Posterior vena cava (tissue), 2 donors: ENCODE measurements at places on chromosomes 13 and 19. TPM values are rescaled to one million over a fixed set of nuclear protein-coding genes. Genes with fewer than 3 reads are reported as not detected.

DNA sequence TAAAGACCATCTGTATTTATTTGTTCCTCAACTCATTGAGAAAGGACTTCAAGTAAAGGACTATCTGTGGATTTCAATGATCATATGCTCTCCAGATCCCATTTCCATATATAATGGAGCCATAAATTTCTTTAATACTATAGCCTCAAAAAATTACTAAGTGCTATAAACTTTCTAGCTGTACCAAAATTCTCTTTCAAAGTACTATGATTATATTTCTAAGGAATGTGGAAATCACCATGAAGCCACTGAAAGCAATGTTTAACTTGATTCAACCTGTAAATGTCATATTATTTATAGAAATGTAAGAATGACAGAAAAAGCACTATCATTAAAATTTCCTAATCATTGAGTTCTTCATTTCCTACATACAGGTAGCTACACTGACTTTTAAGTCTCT, 20.7 kb downstream of the TBC1D4 start:
- DNase-seq, result no peak

DNA sequence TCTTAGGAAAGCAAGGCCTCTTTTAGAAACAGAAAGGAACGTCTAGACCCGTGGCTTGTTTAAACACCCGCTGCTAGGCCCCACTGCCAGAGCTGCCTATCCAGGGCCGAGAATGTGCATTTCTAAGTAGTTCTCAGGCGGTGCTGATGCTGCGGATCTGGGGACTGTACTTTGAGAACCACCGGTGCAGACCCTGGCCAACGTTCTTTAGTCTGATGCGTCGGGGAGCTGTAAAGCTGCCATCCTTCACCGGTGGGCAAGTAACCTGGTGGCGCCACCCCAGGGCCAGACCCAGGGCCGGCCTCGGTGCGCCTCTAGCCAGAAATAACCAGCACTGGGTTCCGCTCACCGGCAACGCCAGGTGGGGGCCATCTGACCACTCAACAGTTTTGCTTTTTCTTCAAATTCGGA, 47.1 kb downstream of the TGDS start:
- DNase-seq, result peak; percentile 84

DNA sequence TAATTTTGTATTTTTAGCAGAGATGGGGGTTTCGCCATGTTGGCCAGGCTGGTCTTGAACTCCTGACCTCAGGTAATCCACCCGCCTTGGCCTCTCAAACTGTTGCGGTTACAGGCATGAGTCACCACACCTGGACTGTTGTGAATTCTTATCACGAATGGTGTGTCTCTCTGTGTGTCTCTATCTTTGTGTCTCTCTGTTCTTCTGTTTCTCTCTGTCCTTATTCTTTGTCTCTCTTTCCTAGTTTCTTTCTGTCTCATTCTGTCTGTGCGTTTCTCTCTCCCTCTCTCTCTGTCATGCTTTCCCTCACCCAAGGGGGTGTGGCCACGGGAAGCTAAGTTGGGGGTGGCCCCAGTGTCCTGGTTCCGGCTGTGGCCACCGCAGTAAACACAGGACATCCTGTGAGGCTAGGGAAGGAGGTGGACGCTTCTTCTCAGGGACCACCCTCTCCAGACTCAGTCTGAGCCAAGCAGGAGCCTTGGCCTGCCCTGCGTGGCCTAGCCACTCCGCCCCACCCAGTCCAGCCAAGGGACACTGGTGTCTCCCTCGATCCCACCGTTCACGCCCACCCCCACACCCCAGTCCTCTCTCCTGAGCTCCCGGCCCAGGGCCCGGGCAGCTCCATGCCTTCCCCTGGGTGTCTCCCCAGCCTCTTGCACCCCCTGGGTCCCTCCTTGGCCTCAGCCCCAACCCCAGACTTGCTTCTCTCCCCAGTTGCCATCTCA, 3.9 kb upstream of the PRX start:
- no peak for DNase-seq

GRCh38 chr19:30004403-30004802, 62.4 kb downstream of the URI1 start:
- DNase-seq, result no peak

PSPN gene
- total RNA-seq, result 0.71 TPM

DNA sequence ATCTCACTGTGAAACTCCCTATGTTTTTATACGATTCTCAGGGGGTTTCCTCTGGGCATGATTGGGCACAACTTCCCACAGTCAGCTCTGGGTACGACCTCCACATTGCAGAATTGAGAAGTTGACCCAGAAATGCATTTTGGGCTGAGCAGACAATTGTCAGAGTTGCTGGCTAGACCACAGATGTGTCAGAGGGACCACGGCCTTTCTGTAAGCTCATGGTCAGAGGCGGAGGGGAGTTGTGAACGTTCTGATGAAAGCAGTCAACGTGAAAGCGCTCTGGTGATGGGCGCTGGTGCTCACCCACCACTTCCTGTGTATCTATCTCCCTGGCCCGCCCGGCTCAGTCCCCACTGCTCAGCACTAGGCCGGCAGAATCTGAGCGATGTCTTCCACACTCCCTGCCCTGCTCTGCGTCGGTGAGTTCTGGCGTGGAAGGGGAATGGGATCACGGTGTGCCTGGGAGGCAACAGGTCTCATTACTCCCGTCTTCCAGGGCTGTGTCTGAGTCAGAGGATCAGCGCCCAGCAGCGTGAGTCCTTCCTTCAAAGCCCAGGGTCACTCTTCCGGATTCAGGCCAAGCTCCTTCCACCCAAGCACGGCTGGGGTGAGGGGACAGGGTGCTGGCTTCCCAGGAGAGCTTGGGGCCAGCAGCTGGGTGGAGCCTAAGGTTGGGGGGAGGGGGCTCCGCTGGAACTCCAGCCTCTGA, at the start of gene NCR1:
NCR1 (plus strand) TSS at position 346 of the 709 bp plus-strand sequence; CDS start at position 386, 40 bp downstream.
- peak; percentile 74 for DNase-seq

DNA sequence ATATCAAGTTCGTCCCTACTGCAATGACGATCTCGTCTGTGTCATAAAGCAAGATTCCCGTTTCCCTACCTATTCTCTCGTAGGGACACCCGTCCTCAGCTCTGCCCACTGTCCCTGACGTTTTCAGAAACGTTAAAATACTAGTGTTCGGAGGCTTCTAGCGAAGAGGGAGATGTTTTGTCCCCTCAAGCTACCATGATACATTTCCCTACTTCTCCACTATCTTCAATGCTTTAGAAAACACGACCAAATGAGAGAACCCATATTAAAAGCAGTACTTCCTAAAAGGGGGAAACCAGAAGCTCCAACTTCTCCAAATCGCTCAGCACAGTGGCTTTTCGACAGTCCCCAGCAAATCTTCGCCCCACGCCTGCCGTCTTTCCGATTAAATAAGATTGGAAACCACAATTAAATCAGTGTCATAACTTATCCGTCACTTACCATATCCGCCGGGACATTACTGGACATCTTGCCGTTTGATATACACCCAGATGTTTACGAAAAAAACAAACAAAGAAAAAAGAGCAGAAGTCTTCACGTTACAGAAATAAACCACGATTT, 1.3 kb downstream of the UBL3 start:
- DNase-seq, result no peak

CALR3 gene
- not detected for total RNA-seq

NPAS1 gene
- 0.38 TPM for total RNA-seq

DNA sequence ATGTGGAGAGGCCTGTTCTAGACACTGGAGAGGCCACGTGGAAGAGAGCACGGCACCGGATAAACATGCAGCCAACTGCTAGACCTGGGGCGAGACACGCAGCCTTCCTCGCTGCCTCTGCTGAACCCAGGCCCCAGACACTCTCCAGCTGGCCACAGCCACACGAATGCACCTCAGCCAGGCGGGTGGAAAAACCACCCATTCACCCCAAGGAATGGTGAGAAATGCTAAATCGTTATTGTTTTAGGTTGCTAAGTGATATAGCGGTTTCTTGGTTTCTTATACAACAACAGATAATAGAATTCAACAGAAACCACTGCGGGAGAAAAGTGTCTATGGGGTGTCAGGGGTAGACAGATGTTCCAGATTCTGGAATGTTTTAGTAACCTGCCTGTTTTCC, 52.5 kb downstream of the STK24 start:
- no peak for DNase-seq

DNA sequence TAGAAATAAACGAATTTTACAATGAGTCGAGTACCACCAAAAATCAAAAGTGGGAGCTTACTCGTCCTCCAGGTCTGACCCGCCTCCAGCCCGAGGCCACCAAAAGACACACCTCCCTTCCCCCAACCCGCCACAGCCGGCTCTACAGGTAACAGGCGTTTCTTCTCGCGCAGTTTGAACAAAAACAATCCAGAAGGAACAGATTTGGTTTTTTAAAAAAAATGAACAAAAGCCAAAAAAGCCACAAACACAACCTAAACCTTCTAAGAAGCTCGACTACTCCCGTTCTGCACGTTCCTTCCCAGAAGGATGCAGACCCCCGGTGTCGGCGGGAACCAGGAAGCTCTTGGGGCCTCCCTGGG, 671 bp downstream of the ZDHHC20 start:
- no peak for DNase-seq

DNA sequence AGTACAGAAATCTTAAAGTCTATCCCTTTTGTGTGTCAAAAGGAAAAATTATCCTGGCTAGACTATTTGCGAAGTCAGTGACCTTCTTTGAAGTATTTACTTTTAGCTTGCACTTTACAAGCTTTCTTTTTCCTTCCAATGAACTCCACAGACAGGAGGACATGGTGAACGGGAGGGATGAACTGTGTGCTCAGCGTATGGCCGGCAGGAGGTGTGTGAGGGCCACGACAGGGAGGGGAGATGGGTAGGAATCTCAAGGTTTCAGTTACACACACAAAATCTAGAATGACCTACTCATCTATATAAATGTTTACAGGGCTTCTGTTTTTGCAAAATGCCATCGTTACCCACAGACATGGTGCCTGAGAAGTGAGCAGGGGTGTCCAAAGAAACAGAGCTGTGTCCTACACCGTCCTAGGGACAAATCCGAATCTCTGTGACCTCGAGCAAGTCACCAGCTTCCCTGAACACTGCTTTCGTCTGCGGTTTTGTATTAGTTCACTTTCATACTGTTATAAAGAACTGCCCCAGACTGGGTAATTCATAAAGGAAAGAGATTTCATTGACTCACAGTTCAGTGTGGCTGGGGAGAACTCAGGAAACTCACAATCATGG, 537.2 kb downstream of the LIG4 start:
- DNase-seq, result no peak

DNA sequence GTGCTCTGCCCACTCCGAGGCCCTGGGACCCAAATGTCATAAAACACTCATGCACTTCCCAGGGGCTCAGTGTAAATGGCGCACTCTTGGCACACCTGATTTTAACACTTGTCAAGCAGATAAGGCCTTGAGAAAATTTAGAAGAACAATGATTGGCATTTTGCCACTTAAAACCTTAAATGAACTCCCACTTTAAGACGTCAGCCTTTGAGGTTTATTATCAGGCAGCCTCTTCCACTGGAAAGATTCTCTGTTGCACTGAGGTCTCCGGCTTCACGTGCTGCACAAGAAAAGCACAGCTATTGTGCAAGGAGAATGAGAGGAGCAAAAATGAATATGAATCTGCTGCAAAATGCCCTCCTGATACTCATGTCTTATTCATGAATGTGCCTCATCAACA, 38.5 kb upstream of the ATP11A start:
- DNase-seq, result no peak

KLK2 gene
- total RNA-seq, result not detected

ZNF468 gene
- total RNA-seq, result 12.4 TPM

ERICH4 gene
- not detected for total RNA-seq

DNA sequence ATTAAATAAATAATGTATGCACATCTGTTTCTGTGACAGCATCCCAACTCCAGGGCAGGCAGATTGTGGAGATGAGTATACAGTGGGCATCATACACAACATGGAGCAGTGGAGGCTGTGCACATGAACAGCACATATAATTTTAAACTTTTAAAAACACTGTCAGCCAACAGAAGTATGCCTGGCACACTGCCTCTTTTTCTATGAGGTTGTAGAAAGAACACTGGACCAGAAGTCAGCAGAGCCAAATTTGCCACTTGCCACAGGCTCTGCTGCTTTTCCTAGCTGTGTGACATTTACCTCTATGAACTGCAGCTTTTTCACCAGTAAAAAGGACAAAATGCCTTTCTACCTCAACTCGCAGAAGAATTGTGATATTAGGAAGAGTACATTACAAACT, 118.7 kb downstream of the FRY start:
- DNase-seq, result no peak

- DNase-seq, result no peak
Measured at GRCh38 chr13:90154311-90154960, 1193.1 kb upstream of the MIR17HG start.

DACT3 gene
- 122 TPM for total RNA-seq

GRCh38 chr19:391726-392374, 17.1 kb downstream of the C2CD4C start:
- peak; percentile 73 for DNase-seq

GRCh38 chr19:6056282-6056741, 54.0 kb downstream of the RFX2 start:
- peak; percentile 80 for DNase-seq

DNA sequence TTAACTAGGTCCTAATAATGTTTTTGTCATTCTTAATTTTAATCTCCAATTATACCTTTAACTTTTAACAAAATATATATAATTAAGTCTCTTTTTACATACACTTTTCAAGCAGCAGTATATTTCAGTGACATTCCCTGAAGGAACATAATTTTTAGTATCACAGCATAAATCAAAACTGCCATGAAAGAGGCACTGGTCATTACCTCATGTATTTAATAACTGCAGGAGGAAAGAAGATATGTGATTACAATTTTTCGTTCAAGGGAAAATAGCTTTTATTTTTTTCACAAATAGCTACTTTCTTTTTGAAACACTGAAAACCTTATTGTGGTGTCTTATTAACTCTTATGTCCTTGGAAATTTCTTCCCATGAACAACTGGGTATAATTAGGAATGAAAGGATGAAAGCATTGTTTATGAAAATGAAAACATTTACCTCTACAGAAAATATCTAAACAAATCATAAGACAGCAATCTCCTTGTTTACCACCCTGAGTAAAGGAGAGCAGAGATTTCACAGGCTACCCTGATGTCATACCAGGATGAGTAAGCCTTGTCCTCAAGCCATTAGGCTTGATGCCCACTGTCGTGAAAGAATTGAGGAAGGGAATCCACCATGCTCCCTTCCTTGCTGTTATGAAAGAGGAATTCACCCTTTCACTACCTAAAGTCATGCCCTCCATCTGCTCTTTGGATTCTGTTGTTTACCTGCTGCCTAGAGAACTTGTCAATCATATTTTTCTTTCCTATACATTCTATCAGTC, 877.2 kb upstream of the PCDH20 start:
- DNase-seq, result no peak

CHST8 gene
- total RNA-seq, result 1.3 TPM

- DNase-seq, result peak; percentile 44
Measured at GRCh38 chr19:6047741-6048251, 62.5 kb downstream of the RFX2 start.

- DNase-seq, result no peak
Measured at GRCh38 chr13:94057618-94058186, 421.8 kb downstream of the DCT start.
